ENCODE measurements at places on chromosomes 1 and 21.
A peak's percentile ranks its signal among the peaks of the same experiment; 100 is the strongest.

- DNase-seq: no peak
Observed at GRCh38 chr1:196180847-196181593, 427.2 kb downstream of the KCNT2 start.

- no peak for DNase-seq
Observed at GRCh38 chr1:8092657-8093056, 66.5 kb upstream of the ERRFI1 start.

- DNase-seq: no peak
Observed at GRCh38 chr21:46327711-46328110, 3.8 kb downstream of the PCNT start.

DNA sequence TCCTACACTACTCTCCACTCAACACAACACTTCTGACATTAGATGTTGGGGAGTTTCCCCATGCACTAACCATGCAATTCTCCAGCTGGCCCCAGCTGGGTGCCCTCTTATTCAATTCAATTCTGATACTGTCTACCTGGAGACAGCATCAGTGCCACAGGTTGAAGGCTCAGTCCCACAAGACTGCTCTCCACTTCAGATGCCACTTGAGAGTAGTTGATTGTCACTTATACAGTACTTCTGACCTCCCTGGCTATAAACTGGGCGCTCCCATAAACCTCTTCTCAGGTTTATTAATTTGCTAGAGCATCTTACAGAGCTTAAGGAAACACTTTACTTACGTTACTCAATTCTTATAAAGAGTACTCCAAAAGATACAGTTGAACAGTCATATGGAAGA is 442.3 kb downstream of the LRRIQ3 start:
- DNase-seq: no peak

GRCh38 chr1:22625262-22625925 is 11.0 kb upstream of the C1QA start:
- DNase-seq: no peak

GRCh38 chr1:24412408-24412807 is 1.2 kb downstream of the STPG1 start:
- no peak for DNase-seq

GRCh38 chr1:177281901-177282300 is 111.1 kb downstream of the BRINP2 start:
- DNase-seq: no peak

- DNase-seq: no peak
Observed at GRCh38 chr1:33966346-33967141, 102.7 kb downstream of the HMGB4 start.

GRCh38 chr1:229132706-229133105 is 138.2 kb upstream of the RAB4A start:
- DNase-seq: no peak

- DNase-seq: no peak
Observed at GRCh38 chr1:224429616-224430326, 4.8 kb downstream of the WDR26 start.

DNA sequence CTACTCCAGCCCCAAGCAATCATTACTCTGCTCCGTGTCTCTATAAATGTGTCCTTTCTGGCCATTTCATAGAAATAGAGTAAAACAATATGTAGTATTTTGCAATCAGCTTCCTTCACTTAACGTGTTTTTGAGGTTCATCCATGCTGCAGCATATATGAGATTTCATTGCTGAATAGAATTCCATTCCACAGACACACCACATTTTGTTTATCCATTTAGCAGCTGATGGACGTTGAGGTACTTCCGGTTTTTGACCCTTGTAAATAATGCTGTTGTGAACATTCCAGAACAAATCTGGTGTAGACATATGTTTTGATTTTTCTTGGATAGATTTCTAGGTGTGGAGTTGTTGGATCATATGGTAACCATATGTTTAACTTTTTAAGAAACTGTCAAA is 30.7 kb downstream of the ADAM30 start:
- no peak for DNase-seq

- DNase-seq: no peak
Observed at GRCh38 chr1:212353181-212353580, 61.5 kb downstream of the PACC1 start.

DNA sequence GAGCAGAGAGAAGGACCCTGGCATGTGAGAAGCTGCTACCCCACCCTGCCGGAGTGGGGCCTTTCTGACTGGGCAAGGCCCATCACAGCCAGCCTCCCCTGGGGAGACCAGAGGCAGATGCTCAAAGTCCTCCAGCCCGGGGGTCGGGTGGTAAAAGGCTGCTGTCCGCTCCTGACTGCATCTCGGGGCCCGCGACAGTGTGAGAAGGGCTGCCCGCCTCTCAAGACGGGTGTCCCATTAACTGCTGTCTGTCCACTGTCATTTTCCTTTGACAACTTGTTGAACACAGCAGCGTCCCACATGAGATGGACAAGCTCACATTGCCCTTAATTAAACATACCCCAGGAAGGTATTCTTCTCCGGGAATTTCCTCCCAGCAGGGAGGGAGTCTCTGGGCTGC is 91.4 kb upstream of the ARHGEF16 start:
- no peak for DNase-seq

GRCh38 chr1:2594001-2594640 is 7.5 kb downstream of the PRXL2B start:
- DNase-seq: no peak

DNA sequence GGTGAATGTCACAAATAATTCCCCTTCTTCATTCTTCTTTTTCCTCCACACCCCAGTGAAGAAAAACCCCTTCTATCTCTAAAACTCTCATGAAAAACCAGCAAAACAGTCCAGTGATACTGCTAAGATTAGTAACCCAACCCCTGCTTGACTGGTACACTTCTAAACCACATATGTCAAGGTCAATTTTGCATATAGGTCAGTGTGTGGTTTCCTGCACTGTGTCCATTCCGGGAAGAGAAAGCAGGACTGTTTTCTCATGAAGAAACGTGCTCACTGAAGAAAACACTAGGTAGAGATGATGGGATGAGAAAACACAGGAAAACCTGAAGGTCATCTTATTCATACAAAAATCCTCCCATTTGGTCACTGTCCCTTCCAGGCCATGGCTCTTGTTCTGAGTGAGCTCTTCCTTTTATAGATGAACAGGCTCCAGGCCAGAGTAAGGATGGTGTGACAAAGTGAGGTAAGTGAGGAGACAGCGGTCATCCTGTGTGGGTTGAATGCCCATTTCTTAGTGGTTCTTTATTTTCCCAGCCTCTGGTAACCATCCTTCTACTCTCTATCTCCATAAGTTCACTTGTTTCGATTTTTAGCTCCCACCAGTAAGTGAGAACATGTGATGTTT is 122.7 kb downstream of the FASLG start:
- DNase-seq: no peak

DNA sequence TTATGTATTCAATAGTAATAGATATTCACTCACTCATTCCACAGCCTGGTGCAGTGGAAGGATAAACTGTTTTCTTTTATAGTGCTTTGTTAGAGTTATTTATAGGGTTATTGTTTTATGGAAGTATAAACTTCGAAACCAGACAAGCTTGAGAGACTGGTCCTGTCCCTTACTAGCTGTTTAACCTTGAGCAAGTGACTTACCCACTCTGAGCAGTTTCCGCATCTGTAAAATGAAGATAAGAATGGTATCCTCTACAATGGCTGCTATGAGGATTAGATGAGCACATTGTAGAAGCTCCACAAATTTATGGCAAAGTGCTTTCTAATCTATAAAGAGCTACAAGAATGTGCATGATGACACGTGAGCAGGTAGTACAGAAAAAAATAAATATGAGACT is 30.8 kb upstream of the EPS15 start:
- no peak for DNase-seq

DNA sequence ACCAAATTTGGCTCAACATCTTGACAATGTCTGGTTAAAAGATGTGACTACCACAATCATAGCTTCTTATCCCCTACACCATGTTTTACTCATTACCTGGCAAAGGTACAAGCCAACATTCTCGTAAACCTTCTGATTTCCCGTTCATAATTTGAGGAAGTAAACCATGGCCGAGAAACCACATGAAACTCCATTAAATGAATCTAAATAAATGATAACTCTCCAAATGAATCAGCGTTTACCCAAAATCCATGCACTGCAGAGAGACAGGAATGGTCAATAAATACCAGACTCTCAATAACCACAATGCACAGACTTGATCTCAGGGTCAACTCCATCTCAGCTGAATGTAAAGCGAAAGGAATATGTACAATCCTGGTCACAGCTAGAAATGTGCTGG is 125.2 kb downstream of the TYW3 start:
- no peak for DNase-seq

DNA sequence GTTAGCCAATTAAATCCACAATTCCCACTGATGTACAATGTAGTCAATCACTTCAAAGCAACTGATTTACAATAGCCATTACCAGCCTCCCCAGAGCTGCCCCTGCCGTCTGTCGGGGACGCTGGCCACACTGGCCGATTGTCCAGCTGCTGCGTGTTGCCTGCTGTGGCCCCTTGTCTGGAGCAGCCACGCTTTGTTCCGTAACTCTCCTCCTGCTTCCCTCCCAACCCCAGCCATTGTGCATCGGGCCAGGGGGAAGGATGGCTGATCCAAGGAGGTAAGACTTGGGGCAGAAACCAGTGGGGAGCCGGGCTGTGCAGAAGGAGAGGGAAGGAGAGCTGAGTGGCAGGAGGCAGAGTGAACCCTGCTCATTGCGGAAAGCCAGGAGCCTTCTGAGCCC is 83.6 kb upstream of the LYST start:
- no peak for DNase-seq

GRCh38 chr1:206495493-206496046 is 11.8 kb upstream of the RASSF5 start:
- DNase-seq: no peak

GRCh38 chr1:40795811-40796586 is 12.4 kb downstream of the KCNQ4 start:
- no peak for DNase-seq

DNA sequence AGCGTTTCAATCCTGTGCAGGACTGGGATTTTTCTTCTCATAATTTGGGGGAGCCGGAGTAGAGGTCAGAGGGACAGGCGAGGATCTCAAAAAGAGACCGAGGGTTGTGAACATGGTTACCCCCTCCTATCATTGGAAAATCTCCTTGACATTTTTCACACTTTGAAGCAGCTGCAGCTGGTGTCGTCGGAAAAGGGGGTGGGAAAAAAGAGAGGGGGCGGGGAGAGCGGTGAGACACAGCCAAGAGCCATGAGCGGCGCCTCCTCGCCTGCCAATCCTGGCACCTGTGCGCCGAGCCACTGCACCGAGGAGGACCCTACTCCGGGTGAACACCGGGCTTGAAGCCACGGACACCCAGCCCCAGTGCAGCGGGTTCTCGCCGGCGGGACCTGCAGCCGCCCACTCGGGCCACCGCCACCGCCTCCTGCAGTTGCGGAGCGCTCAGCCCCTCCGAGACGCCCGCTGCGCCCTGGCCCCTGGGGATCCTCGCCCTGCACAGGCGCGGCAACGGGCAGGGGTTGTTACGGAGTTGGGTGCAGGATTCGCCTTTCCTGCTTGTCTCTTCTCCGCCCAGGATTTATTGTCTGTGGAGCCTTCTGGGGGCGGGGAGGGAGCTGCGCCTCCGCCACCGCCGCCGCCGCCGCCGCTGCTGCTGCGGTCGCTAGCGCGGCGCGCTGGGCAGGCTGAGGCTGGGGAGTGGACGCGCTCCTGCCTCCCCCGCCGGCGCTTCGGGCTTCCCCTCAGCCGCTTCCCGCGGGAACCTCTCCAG is at the start of gene LRRC7:
Gene LRRC7, plus strand, starts transcription at position 271 of the 769 bp plus-strand sequence. CDS start 718 bp downstream, outside the sequence.
- DNase-seq: peak; percentile 7

DNA sequence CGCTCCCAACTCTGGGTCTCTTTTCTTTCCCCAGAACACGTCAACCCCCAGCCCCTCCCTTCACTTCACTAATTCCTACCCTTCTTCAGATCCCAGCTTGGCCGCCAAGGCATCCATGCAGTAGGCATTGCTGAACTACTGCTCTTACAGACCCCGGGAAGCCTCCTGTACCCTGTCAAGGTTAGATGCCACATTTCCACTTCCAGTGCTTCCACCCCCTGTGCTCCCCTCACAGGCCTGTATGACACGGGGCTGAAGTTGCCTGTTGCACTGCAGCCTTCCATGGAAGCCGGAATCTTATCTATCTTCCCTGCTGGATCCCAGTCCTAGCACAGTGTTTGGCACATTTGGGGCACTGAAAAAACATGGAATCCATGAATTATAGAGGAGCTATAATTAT is 99.0 kb upstream of the SOD1 start:
- DNase-seq: no peak

DNA sequence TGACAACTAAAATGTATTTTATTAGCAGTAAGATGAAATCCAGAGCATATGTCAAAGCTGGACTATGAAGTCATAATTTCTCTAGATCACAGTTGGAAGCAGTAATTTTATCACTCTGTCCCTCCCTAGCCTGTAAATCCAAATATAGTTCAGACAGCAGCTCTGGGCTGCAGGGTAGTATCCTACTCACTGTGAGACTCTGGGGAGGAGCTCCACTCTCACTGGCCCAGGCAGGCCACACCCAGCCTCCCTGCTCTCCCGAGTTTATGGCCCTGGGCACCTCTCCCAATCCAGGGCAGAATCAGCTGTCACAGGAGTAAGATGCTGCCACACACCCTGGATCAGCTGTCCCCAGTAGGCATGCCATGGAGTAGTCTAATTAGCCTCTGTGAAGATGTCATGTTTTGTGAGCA is 131.1 kb downstream of the HLCS start:
- no peak for DNase-seq

GRCh38 chr1:229199261-229200243 is 71.4 kb upstream of the RAB4A start:
- DNase-seq: no peak

- no peak for DNase-seq
Observed at GRCh38 chr1:246516126-246516525, 9.0 kb upstream of the SMYD3 start.

DNA sequence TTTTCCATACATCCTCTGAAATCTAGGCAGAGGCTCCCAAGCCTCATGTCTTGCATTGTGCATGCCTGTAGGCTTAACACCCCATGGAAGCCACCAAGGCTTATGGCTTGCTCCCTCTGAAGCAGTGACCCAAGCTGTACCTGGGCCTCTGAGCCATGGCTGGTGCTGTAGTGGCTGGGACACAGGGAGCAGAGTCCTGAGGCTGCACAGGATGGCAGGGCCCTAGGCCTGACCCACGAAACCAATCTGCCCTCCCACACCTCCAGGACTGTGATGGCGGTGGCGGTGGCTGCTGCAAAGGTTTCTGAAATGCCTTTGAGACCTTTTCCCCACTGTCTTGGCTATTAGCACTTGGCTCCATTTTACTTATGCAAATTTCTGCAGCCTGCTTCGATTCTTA is 429.5 kb downstream of the NPHP4 start:
- no peak for DNase-seq

DNA sequence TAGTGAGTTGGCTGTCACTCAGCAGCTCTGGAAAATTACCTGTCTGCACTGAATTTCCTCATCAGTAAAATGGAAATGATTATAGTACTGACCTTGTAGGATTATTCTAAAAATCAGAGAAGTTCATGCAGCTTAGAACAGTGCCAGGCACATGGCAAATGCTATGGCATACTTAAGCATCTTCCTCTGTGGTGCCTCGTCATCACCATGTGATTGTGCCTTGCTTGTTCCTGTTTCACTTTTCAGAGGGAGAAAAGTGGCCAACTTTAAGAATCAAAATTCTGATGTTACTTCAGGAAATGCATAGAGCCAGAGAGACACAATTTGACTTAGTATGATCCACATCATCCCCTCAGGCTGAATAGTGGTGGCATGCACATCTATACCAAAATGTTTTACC is 203.6 kb downstream of the ROR1 start:
- no peak for DNase-seq

Data from stimulated activated naive CD8-positive, alpha-beta T cell treated with anti-CD3 and anti-CD28 coated beads, Interleukin-15, amount 100 ng/mL, for 72 hours (primary cell).